ENCODE measurements at places on chromosomes 6 and 20.

GRCh38 chr20:1369970-1370369, 22.9 kb downstream of the FKBP1A start:
- DNase-seq, result no peak

DNA sequence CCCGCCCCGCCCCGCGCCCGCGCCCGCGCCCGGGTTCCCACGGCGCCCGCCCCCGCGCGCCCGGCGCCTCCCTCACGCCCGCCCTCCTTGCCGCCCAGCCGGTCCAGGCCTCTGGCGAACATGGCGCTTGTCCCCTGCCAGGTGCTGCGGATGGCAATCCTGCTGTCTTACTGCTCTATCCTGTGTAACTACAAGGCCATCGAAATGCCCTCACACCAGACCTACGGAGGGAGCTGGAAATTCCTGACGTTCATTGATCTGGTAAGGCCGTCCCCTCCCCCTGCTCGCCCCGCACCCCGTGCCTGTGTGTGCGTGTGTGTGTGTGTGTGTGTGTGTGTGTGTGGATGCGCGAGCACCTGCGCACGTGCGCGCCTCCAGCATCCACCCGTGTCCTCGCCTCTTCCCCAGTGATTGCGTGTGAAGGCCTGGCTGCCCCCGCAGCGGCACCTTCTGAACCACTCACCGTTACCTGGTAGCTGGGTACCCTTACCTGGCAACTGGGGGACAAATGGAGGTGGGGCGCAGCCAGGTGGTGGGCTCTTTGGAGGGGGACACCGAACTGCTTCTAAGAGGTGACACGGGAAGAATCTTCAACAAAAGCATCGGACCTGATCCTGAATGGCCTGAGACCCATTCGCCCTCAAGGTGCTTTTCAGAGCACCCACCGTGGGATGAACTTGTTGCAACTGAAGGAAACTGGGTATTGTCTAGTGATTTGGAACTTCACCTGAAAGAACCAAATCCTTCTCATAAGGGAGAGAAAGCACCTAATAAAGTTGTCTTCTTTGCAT, at the start of gene AIG1:
AIG1 (plus strand) TSS at position 84 of the 791 bp plus-strand sequence; CDS start at position 121, 37 bp downstream.
- peak; percentile 81 for DNase-seq

DNA sequence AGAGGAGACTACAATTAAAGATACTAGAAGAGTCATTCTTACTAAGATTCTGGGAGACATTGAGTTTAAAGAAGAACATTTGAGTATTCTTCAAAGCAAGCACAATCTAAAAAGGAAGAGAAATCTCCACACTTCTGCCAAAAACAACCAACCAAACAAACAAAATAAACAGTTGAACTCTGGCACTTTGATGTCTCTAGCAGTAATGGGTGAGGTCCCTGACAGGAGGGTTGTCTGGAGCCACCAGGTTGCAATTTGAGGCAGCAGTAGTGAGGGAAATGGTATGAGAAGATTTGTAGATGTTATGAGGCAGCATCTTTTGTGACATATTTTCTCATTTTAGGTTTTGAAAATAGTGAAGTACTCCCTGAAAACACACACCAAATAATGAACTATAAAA, 108.1 kb downstream of the PHF3 start:
- DNase-seq, result no peak

- DNase-seq, result no peak
Measured at GRCh38 chr6:163711615-163712565, 297.4 kb downstream of the QKI start.

DNA sequence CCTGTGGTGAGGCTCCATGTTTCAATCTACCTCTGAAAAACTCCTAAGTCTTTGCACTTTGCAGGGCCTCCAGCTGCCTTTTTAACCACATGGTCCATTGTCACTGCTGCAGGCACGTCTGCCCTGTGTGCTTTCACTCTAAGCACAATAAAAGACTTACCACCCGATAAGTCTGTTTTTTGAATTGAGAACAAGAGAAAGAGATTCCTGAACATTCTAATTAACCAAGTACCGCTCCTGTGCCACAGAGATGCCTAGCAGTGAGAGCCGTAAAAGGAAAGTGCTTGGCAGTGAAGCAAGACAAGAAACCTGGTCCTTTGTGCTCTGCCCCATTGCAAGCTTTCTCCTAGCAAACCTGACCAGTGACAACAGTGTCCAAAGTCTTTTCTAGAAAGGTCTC, 487.6 kb upstream of the FLRT3 start:
- no peak for DNase-seq

DNA sequence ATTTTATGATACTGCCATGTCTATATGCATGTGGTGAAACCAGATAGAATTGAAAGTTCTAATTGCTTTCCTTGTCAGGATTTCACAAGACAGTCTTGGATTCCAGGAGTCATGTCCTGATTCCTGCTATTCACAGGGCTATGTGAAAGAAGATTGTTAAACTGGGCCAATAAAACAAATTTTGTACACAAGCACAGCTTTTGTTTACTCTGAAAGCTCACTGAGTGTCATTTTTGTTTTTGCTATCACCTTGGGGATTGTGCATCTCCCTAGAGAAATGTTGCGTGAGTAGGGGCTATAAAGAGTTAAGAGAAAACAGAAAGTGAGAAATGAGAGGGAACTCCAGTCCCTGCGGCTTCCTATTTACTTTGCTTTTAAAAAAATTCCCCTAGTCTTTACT, 627.5 kb downstream of the PKHD1 start:
- no peak for DNase-seq

- DNase-seq, result no peak
Measured at GRCh38 chr6:42281570-42281969, 63.9 kb upstream of the MRPS10 start.

GRCh38 chr6:52595796-52596130, 18.9 kb upstream of the TRAM2 start:
- no peak for DNase-seq

- no peak for DNase-seq
Measured at GRCh38 chr6:117521791-117522502, 39.5 kb downstream of the DCBLD1 start.

- no peak for DNase-seq
Measured at GRCh38 chr6:151358475-151358874, 32.9 kb downstream of the ZBTB2 start.

DNA sequence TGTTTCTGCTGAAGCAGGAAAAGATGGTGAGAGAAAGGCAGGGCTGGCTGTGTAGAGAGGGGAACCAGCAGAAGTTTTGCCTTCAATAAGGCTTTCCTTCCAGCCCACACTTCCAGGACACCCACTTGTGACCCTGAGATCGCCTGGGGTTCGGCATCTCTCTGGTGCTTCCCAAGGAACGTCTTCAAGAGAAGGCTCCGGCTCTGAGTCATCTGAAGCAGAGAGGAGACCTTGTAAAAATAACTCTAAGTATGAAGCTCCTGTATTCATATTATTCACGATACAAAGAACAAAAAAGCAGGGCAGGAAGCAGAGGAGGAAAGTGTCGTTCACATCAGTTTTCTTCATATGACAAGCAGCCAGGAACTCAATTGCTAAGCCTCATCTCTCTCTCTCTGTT, 95.4 kb upstream of the MRPS10 start:
- DNase-seq, result no peak

- no peak for DNase-seq
Measured at GRCh38 chr6:147691446-147691845, 183.0 kb downstream of the SAMD5 start.

DNA sequence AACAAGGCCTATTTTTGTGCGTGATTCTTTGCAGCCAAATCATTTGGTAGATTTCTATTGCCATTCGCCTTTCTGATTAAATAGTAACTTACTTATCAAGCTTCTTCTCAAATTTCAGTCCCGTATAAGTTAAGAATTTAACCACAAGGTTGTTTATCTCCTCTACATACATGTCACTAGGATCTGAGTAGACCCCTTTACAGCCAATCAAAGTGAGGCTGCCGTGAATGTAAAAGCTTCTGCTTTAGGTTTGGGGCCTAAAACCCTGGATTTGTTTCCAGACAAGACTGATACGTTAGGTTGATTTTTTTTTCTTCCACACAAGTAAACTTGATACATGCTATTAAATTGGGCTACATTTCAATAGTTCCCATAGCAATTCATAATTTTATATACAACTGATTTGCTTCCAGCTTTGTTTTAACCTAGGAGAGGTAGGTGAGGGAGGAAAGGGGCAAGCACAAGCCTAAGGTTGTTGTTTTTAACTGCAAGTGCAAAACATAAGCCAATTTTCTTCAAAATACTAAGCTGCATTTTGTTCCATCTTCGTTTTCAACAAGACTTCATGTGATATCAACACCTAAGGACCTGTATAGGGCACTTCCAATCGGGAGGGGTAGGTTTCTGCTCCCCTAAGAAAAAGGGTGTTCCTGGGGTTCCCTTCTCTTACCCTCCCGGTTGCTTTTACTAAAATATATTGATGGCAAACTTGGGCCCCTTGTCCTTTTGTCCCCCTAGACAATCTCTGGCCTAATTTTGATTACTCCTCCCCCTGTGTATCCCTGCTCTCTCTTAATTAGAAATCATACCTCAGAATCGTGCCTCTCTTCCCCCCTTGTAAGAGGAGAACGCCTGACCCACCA, 1.7 kb downstream of the RANBP9 start:
- DNase-seq, result peak; percentile 24

DNA sequence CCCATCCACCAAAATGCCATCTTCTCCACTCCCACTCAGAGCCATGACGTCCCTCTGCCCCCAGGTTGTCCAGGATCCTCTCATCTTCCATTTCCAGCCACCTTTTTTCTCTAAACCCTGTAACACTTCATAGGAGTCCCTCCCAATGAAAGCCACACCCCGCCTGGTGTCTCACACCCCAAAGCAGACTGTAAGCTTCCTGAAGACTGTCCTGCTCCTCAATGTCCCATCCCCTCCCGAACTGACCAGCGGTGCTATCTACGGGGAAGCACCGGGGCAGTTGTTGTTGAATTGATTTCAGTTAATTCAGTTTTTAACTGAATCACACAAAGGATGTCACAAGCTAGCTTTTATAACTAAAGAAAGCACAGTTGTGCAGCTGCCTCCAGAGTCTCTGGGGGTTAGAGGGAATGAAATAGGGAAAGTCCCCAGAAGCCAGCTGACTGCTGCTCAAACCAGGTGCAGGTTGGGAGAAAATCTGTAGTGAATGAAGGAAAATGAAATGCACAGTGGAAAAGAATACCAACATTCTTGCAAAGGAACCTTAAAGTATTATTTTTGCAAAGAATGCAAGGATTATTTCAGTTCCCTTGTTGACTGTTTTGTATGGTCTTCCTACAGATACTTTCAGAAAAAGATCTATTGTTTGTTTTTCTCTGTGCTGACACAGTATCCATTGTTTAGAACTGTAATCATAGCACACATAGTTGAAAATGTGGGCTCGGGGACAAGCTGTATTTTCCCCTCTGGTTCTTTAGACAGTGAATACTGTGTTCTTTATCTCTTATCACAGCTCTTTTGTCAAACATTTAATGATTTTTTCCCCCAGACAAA, 222.6 kb upstream of the QKI start:
- no peak for DNase-seq

GRCh38 chr20:57498425-57499400, 26.2 kb downstream of the CTCFL start:
- no peak for DNase-seq

DNA sequence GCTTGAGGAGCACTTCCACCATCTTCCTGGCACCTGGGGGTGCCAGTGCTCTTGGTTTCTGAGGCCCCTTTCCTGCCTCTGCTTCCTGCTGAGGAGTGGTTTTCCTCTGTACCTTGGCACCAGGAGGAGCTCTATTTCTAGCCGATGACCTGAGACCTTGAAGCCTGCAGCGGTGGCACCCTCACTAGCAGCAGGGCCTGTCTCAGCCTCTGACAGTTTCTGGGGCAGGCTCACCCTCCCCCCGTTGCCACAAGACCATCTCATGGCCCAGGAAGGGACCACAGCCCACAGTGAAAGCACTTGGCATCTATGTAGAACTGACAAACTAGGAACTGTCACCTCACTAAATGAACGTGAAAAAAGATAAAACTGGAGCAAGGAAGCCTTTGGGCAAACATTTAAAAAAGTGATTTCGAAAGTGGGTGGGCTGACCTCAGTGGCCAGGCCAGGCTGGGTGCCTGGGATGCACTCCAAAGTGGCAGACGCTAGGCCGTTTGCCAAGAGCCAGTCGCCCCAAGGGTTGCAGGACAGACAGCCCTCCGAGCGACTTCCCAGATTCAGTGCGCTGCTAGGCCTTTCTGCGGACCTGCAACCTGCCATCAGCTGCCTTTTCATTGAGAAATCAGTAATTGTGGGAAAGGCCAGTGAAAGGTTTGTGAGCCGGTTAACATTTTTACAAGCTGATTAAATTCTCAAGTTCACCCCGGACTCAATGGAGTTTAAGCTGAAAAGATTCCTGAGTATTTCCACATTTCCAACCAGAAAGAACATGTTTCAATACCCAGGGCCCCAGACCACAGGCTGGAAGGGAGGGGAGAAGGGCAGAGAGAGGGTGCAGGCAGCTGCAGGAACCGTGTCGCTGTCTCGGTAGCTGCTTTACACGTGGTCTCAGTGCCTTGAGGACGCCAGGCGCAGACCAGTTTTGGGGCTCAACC, 303.7 kb downstream of the ESR1 start:
- no peak for DNase-seq

- DNase-seq, result no peak
Measured at GRCh38 chr20:14631011-14631410, 293.6 kb upstream of the FLRT3 start.

DNA sequence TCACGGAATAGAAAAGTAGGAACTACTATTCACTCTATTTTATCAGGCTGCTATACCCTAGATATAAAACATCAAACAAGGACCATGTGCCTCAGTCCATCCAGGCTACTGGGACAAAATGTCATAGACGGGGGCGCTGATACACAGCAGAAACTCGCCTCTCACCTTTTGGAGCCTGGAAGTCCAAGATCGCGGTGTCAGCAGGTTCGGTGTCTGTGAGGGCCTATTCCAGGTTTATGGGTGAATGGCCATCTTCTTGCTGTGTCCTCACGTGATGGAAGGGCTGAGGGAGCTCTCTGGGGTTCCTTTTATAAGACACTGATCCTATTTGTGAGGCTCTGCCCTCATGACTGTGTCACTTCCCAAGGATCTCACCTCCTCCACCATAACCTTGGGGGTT, 89.5 kb downstream of the DLL1 start:
- no peak for DNase-seq

DNA sequence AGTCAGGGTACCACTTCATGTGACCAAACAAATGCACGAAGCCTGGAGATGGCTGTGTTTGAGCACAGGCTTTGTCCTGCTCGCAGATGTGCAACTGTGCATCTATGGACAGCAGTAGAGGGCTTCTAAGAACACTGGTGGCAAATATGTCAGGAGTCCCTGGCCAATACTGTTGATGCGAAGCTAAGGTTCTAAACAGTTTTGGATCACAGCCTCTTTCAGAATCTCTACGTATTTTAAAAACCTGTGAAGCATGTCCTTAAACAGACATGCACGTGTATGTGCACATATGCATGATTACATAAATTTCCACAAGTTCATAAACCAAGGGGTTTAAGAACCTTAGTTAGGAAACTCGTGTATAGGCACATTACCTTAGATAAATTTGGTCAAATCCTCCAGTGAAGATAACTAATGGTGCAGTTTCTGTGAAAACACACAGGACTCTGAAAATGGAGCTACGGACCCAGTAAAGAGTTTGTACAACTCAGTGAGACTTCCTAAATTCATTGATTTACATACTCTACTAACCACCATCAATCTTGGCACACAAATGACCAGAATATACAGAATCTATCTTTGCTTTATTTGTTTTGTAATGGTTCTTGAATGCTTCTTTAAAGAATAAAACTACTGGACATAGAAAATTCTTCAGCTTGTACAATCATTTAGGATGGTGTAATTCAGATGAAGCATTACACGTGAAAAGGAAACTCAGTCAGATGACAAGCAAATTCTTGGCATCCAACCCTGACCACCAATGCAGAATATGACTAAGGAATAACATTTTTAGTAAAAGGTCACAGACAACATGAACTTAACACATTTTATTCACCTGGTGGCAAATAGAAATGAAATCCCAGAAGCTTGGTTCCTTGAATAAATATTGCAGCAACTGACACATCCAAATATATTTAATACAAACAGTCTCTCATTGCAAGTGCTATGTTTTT, 27.4 kb downstream of the KCNQ5 start:
- no peak for DNase-seq

Measured in stimulated activated naive CD4-positive, alpha-beta T cell (primary cell).